HL-60 (cell line): ENCODE measurements at places on chromosomes 4 and X.

GRCh38 chr4:158861281-158861680, 92.5 kb downstream of the FNIP2 start:
- no peak for DNase-seq

DNA sequence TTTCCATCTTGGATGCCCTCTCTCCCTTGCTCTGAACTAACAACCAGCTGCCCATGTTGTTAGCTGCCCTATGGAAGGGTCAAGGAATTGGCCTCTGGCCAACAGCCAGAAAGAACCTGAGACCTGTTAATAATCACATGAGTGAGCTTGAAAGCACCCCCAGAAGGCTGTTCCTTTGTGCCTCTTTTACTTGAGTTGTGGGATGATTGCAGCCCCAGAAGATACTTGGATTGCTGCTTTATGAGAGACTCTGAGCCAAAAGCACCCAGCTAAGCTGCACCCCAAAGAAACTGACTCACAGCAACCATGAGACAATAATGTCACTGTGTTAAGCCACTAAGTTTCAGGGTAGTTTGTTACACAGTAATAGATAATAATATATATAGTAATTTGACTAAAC, 73.3 kb downstream of the FRYL start:
- DNase-seq: no peak

DNA sequence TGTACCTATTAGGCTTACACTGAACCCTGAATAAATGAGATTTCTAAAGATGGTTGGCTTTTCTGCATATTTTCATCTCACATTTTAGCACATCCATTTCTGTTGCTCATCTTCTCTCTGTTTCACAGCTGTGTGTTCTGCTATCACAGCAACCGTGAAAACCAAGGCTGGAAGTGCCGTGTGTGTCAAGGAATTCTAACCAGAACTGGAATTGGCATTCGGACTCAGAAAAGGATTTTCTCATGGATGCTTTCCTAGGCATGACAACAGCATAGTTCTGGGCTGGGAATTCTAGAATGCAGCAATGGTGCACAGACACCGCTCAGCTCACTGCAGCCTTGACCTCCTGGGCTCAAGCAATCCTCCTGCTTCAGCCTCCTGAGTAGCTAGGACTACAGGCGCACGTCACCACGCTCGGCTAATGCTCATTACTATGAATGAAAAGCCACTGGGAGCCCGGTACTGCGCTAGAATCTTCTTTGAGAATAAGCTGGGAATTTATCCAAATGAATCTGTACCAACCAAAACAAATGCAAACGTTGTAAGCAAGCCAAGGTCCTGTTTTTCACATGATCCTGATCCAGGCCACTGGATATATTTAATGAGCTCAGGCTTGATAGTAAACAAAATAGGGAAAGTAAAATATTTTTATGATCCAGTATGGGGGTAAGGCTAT, 105.2 kb downstream of the RBM47 start:
- no peak for DNase-seq

DNA sequence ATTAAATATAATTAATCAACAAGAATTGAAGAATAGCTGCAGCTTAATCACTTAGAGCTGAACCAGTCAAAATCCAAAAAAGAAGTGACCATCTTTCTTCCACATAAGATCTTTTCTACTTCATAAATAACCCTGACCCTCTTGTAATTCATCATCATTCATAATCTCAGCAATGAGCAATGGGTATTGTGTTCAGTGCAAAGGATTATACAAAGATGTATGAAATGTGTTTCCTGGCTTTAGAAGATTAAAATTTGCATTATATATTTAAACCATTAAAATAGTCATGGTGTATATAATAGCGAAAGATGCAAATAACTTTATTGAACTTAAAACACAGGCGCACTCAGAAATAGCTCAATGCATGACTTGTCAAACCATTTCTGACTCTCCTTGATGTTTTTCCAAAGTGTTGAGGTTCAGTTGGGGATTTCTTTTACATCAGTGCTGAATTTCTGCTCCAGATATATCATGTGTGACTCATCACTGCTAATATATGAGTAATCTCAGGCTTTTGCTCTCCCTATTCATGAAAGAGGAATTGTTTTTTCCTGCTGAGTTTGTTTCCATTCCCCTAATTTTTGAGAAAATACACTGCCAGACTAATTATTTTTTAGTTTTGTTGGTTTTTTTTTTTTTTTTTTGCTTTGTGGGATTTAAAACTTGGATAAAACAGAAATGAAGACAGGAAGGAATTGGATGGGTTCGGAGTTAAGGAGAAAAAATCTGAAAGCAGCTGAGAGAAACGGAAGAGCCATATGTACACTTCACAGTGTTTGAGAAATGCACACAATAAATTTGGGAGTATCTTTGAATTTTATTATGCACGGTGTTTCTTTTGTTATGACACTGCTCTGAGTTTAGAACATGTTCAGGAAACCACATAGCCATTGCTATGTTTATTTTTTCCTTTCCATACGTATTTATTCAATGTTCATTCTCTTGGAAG, 290.1 kb upstream of the PCDH7 start:
- no peak for DNase-seq

DNA sequence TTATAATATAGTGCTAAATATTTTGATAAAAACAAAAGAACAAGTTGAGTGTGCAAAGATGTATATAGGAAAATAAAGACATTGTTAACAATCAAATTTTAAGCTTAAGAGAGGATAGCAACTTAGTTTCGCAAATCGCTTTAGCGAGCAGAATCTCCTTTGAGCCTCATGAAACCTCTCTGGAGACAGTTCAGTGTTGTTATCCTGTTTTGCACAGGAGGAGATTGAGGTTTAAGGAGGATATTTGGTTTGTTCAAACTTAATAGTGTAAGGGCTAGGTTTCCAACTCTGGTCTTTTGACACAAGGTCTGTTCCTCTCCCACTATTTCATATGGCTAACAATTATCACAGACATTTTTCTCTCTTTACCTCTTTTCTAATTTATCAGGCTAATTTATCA, 1848.5 kb upstream of the TENM3 start:
- no peak for DNase-seq

DNA sequence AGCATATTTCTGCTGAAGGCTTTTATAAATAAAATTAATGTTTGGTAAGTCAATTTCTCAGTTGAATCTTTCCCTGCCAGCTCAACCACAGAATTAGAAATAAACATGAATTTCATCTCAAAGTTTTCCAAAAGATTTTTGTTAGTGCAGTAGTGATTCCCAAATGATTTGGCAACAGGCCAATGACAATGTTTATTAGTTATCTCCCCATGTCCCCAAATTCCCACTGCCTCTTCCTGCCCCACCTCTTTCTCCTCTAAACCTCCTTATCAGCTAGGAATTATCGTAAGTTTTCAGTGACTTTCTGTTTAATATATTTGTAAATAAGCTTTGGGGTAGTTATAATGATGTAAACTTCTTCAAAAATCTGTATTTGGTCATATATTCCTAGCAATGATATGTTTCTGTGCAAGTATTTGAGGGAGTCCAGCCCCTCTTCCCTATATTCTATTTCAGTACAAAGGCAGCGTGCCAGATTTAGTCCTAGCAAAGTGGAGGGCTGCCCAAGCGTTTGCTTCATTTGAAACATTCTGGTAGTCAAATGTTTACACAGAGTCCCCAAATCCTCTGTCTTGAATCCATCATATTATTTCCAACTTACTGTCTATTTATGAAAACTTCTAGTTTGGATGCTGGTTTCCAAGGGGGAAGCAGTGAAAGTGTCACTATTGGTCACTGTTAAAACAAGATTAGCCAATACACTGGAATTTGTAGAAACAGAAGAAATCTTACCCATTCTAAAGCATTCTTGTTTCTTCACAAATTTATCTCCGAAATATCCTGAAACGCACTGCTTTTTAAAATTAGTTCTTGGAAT, 33.7 kb upstream of the ANKRD50 start:
- DNase-seq: no peak

GRCh38 chr4:81527115-81527514, 55.4 kb upstream of the RASGEF1B start:
- DNase-seq: no peak

DNA sequence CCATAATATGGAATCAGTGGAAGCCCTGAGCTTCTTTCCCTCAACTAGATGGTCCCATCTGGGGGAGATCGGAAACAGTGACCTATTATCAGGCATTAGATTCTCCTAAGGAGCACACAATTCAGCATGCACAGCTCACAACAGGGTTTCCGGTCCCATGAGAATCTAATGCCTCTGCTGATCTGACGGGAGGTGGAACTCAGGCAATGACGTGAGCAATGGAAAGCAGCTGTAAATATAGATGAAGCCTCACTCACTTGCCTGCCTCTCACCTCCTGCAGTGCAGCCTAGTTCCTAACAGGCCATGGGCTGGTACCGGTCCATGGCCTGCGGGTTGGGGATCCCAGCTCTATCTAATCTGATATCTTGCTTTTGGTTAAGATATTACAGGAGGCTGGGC, 88.9 kb downstream of the COX7B2 start:
- no peak for DNase-seq

DNA sequence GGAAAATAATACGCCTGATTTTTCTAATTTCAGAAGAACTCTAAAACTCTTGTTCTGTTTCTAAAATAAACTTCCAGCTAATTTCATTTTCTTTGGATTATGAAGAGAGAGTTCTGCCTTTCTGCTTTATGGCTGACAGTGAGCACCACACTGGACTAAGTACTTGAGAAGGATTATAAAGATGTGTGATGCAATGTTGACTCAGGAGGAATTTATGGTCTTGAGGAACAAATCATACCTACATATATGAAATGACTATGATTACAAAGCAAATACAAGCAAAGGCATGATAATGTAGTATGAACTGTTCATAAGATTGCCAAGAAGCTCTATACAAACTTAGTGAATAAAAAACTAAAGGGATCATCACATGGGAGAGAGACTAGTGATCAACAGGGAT, 13.0 kb upstream of the SLC25A5 start:
- no peak for DNase-seq

DNA sequence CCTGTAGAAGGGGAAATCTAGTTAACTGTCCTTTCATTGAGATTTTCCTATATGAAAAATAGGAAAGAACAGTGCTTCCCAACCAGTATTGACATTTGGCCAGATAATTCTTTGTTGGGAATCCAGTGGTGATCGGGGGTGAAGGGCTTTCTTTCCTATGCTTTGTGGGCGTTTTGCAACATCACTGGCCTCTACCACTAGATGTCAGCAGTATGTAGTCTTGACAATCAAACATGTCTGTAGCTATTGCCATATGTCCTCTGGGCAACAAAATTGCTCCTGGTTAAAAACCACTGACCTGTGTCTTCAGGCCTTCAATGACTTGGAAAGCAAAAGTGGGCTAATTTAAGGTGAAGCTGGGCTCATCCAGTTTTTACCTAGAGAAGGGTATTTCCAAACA, 658.5 kb downstream of the DACH2 start:
- DNase-seq: peak; percentile 11

GRCh38 chrX:2495595-2495994, 5.2 kb downstream of the DHRSX start:
- no peak for DNase-seq

DNA sequence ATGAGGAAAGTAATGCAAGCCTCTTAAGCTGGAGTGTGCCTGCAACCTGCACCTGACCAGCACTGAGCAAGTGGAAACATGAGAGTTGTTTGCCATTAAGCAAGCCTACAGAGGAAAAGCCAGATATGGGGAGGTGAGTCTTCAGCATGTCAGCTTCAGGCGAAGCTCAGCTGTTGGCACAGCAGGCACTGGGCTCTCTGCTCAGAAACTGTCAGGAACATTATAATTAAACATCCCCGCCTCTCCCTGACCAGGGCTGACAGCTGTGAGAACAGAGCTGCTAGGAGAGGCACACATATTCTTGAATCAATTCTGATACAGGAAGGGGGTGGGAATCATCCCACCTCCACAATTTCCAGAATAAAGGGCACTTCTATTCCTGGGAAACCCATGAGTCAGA, 19.0 kb upstream of the DCX start:
- DNase-seq: no peak

- DNase-seq: no peak
Observed at GRCh38 chr4:25212822-25213221, 21.0 kb upstream of the PI4K2B start.

- DNase-seq: no peak
Observed at GRCh38 chr4:55356991-55357461, 11.0 kb downstream of the SRD5A3 start.

- DNase-seq: no peak
Observed at GRCh38 chrX:8636497-8636896, 95.4 kb downstream of the ANOS1 start.

- DNase-seq: no peak
Observed at GRCh38 chr4:94650134-94650495, 107.6 kb upstream of the BMPR1B start.

DNA sequence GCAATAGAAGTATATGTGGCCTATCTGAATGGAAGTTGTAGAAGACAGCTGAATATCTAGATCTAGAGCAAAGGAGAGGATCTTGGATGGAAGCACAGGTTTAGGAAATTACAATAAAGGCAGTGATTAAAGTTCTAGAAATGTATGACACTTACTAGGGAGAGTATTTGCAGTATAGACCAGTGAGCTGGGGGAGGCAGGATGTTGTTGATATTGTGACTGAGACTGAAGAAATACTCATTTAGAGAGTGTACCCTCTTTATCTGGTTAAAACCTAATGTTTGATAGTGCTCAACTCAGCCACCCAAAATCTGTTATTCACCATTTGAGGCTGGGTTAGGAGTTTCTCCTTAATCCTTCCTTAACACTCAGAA, 439.5 kb downstream of the GRXCR1 start:
- no peak for DNase-seq

- no peak for DNase-seq
Observed at GRCh38 chr4:53105313-53105712, 243.2 kb downstream of the RASL11B start.

GRCh38 chr4:102827674-102828496, 534 bp upstream of the UBE2D3 start:
- DNase-seq: peak; percentile 99

DNA sequence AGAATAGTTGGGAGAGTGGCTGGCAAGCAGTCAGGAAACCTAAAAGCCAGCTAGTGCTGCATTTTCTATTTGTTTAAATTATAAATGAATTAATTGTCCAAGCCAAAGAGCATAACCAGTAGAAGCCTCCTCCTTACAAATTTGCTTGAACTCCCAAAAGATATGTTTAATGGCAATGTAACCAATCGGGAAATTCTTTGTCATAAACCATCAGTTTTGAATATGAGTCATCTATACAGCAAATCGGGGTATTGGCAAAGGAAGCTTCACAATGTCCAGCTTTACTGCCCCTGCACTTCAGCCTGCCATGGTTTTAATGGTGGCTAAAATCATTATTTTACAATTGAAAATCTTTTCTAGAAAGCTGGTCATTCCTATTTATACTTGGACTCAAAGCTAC, 216.6 kb downstream of the SHROOM3 start:
- no peak for DNase-seq

- DNase-seq: no peak
Observed at GRCh38 chr4:164596318-164596878, 157.5 kb upstream of the SMIM31 start.

DNA sequence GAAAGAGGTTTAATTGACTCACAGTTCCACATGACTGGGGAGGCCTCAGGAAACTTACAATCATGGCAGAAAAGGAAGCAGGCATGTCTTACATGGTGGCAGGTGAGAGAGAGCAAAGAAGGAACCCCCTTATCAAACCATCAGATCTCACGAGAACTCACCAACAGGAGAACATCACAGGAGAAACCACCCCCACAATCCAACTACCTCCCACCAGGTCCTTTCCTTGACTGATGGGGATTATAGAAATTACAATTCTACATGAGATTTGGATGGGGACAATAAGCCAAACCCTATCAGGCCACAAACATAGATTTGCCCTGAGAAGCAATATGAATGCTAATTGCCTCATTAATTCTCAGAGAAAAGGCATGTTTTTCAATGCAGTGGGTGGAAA, 138.2 kb upstream of the RAPGEF2 start:
- no peak for DNase-seq
